NAMALWA (cell line): ENCODE measurements at places on chromosomes 1 and 21.

DNA sequence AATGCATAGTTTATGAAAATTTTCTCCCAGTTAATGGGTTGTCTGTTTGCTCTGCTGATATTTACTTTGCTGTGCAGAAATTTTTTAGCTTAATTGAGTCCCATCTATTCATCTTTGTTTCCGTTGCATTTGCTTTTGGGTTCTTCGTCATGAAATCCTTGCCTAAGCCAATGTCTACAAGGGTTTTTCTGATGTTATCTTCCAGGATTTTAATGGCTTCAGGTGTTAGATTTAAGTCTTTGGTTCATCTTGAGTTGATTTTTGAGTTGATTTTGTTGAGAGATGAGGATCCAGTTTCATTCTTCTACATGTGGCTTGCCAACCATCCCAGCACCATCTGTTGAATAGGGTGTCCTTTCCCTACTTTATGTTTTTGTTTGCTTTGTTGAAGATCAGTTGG is 85.2 kb downstream of the DRAM2 start:
- DNase-seq = no peak

GRCh38 chr1:40886318-40887011 is 24.3 kb upstream of the CITED4 start:
- no peak for DNase-seq

- peak; percentile 78 for DNase-seq
Measured at GRCh38 chr1:84995484-84996334, 1.2 kb downstream of the MCOLN2 start.

DNA sequence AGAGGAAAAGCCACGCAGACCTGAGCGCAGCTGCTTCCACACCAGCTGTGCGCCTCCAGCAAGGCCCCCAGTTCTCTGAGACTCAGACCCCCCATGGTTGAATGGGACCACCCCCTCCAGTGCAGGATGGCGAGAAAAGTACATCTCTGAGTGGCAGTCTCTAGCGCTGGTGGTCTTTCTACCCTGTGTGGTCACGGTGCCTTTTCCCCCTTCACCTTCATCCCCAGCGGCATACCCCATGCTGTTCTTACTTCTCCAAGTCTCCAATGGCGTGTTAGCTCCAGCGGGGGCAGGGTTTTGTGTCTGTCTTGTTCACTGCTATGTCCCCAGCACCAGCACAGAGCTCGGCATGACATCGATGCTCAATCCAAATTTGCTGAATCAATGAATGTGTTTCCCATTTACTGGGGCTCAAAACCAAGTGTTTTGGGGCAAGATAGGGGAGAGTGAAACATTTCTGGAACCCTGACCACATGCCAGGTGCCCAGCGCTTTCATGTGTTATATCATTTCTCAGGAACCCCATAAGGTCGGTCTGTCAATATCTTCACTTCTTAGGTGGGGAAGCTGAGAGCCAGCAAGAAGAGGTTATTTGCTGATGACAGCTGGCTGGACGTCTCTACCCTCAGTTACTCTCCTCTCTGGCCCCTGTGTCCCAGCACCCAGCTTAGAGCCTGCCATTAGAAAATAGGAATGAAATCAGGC is 959 bp upstream of the SDC3 start:
- DNase-seq = peak; percentile 36

GRCh38 chr1:227947676-227948492 is at the start of gene WNT9A:
TSS of gene WNT9A (minus strand) at chr1:227947932. CDS start at chr1:227947887, 45 bp downstream.
- no peak for DNase-seq
